ENCODE measurements at places on chromosomes 16 and 17. TPM values are rescaled to one million over a fixed set of nuclear protein-coding genes. Genes with fewer than 3 reads are reported as not detected.

- peaks cover 42% of the 10 kb centered on the region for H3K36me3 ChIP-seq
- H3K4me3 ChIP-seq: no peak overlapping the region
- no peak for DNase-seq
- no peak overlapping the region for H3K27ac ChIP-seq
- H3K27me3 ChIP-seq: no peaks in the 10 kb centered on the region
Observed at GRCh38 chr17:47815106-47815918, 6.3 kb downstream of the OSBPL7 start.

DNA sequence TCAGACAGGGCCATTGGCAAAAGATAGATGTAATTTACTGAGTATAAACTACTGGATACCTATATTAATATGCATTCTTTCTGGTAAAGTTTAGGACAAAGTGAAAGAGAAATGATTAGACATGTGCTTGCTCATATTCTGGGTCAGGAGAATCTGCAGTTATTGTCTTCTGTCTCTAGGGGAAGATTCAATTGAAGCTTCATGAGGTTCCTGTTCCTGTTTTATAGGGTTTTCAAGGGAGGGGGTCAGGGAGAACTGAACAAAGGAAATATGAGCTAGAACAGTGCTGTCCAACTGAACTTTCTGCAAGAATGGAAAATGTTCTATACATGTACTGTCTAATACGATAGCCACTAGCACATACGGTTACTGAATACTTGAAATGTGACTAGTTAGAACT lies 59.3 kb upstream of the CORO6 start:
- H3K4me3 ChIP-seq: no peak overlapping the region
- no peaks in the 10 kb centered on the region for H3K36me3 ChIP-seq
- DNase-seq: no peak
- H3K27me3 ChIP-seq: no peaks in the 10 kb centered on the region
- H3K4me1 ChIP-seq: no peaks in the 10 kb centered on the region

GRCh38 chr17:74870512-74870911 lies 2.3 kb downstream of the FDXR start:
- peaks cover 22% of the 10 kb centered on the region for H3K4me1 ChIP-seq
- H3K27me3 ChIP-seq: no peaks in the 10 kb centered on the region
- H3K4me3 ChIP-seq: no peak overlapping the region
- H3K36me3 ChIP-seq: peaks cover 23% of the 10 kb centered on the region
- H3K27ac ChIP-seq: no peak overlapping the region

- DNase-seq: peak; percentile 29
- H3K27me3 ChIP-seq: peaks cover 98% of the 10 kb centered on the region
- H3K36me3 ChIP-seq: peaks cover 5% of the 10 kb centered on the region
- H3K4me3 ChIP-seq: no peak overlapping the region
Observed at GRCh38 chr17:77734371-77735080, 224.0 kb upstream of the TNRC6C start.

DNA sequence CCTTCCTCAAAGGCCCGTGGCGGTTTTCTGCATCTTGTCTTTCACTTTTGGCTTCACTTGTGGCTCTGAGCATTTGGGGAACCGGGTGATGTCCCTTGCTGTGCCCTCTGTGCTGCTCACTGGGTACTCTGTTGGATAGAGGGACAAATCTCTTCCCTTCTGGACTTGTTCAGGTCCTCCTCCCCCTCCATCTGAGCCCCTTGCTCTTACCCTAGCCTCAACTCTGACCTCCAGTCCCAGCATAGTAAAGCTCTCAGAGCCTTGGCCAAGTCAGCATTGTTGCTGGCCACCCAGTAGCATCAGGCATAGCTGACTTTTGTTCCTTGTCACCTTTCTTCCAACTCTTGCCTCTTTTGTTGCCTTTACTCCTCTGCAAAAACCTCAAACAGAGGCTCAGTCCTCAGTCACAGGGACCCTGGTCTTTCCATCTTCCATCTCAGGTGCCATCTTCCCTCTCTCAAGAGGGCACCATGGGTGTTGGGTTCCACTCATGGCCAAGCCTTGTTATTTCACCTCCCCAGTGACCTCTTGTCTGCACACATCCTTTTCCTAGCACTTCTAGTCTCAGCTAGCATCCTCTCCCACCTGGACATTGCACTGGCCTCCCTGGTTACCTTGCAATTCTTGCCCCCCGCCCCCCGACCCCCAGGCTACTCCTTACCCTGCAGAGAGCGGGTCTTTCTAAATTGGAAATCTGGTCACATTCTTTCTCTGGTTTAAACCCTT lies 393 bp upstream of the PSMB10 start:
- peaks cover 85% of the 10 kb centered on the region for H3K36me3 ChIP-seq
- no peaks in the 10 kb centered on the region for H3K27me3 ChIP-seq
- peaks cover 26% of the 10 kb centered on the region for H3K4me1 ChIP-seq
- peak overlapping the region; percentile 92 for H3K27ac ChIP-seq

Gene TBC1D28
- total RNA-seq: not detected

DNA sequence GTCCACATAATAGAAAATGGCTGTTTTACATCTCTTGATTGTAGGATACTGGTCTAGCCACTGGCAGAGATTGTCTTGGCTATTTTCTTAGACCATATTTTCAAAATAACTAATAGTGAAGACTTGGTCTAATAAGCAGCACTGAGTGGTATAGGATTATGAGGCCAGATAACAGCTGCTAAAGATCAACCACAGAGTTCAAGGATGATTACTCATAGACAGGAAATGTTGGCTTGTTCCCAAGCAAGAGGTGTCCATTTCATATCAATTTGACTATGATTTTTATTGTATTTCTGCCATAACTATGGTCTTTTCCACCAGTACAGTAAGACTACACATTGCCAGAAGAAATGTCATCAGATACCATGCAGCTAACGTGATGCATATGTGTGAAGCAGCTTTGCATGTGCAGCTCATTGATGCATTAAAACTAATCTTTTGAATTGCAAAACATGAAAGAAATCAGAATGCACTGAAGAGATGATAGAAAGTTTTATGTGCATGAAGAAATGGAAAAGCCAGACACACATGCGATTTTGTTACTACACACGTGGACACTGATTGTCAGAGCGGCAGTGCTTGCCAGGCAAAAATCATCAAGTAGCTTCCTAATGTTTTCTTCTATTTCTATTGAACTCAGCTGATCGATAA lies 693.3 kb downstream of the CDH11 start:
- DNase-seq: no peak
- H3K4me3 ChIP-seq: no peak overlapping the region
- no peaks in the 10 kb centered on the region for H3K4me1 ChIP-seq
- no peak overlapping the region for H3K27ac ChIP-seq
- no peaks in the 10 kb centered on the region for H3K36me3 ChIP-seq

DNA sequence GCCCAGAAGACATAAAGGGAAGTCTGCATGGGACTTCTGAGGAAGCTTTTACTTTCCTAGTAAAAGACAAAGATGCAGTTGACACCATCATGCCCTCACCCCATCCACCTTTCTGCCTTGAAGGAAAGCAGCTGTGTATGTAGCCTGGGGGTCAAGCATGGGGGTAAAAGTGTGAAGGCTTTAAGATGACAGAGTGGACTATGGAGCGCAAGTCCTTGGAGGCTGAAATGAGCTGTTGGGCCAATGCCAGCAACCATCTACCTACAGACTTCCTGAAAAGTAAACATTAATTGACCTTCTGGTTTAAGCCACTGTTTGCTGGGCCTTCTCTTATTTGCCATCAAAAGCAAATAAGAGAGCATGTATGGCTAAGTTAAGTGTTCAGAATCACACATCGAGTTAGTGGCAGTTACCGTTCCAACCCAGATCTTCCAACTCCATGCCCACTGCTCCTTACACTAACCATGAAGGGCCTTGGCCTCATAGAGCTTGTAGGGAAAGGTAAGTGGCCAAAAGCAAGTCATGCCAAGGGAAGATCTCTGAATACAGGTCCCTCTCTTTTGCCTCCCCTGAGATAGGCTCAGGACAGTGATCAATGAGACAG lies 30.0 kb downstream of the SLC13A5 start:
- H3K27ac ChIP-seq: no peak overlapping the region
- no peak for DNase-seq
- no peak overlapping the region for H3K4me3 ChIP-seq
- H3K27me3 ChIP-seq: peaks cover 41% of the 10 kb centered on the region
- H3K4me1 ChIP-seq: peaks cover 13% of the 10 kb centered on the region

GRCh38 chr16:11367483-11367906 lies 22.2 kb downstream of the RMI2 start:
- peaks cover 9% of the 10 kb centered on the region for H3K4me1 ChIP-seq
- H3K4me3 ChIP-seq: no peak overlapping the region
- no peak for DNase-seq
- H3K36me3 ChIP-seq: no peaks in the 10 kb centered on the region
- H3K27me3 ChIP-seq: no peaks in the 10 kb centered on the region
- H3K27ac ChIP-seq: no peak overlapping the region

Gene TBC1D3B
- 73.5 TPM for total RNA-seq

Gene RAPGEFL1
- 86.3 TPM for total RNA-seq

Gene SLC6A4
- total RNA-seq: not detected

Gene SMTNL2
- total RNA-seq: not detected

- H3K27me3 ChIP-seq: no peaks in the 10 kb centered on the region
- no peaks in the 10 kb centered on the region for H3K36me3 ChIP-seq
- no peak overlapping the region for H3K4me3 ChIP-seq
- no peak overlapping the region for H3K27ac ChIP-seq
- H3K4me1 ChIP-seq: no peaks in the 10 kb centered on the region
Observed at GRCh38 chr17:31841850-31842194, 17.2 kb downstream of the COPRS start.

DNA sequence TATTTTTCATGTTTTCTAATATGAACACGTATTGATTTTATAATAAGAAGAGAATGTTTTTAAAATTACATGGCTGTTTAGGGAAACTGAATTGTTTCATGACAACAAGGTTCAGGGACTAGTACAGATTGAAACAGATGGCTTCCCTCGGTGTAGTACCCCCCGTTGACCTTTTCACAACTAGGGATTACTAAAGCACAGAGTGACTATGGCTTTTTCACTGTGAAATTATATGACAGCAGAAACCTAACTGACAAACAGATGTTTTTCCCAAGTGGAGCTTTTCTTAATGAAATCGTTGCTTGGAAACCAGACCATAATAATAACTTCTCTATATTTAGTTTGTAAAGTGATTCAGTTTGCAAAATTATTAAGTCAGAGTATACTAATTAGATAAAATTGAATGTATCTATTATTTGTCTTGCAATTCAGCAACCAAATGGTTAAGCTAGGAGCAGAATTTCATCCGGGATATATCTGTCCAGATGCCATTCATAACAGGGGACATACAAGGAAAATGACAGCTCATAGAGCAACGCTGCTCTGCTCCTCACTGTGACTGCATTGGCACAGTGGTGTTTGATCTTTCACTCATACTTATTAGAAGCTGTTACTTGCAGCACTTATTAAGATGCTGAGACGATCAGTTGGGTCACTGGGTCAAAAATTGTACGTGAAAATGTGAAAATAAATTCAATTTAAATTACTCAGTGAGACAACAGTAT lies 111.7 kb downstream of the TANGO6 start:
- H3K27ac ChIP-seq: no peak overlapping the region
- H3K4me1 ChIP-seq: peaks cover 8% of the 10 kb centered on the region
- no peak for DNase-seq
- no peaks in the 10 kb centered on the region for H3K36me3 ChIP-seq

DNA sequence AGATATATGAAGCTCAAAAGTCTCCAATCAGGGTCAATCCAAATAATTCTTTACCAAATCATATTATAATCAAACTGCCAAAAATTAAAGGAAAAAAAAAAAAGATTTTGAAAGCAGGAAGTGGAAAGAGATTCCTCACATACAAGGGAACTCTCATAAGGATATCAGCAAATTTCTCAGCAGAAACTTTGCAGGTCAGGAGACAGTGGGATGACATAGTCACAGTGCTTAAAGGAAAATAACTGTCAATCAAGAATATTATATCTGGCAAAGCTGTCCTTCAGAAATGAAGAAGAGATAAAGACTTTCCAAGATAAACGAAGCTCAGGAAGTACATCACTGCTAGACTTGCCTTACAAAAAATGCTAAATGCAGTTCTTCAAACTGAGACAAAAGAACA lies 40.0 kb upstream of the CDYL2 start:
- no peak for DNase-seq
- peaks cover 42% of the 10 kb centered on the region for H3K27me3 ChIP-seq
- H3K27ac ChIP-seq: no peak overlapping the region
- H3K4me3 ChIP-seq: no peak overlapping the region
- no peaks in the 10 kb centered on the region for H3K36me3 ChIP-seq

DNA sequence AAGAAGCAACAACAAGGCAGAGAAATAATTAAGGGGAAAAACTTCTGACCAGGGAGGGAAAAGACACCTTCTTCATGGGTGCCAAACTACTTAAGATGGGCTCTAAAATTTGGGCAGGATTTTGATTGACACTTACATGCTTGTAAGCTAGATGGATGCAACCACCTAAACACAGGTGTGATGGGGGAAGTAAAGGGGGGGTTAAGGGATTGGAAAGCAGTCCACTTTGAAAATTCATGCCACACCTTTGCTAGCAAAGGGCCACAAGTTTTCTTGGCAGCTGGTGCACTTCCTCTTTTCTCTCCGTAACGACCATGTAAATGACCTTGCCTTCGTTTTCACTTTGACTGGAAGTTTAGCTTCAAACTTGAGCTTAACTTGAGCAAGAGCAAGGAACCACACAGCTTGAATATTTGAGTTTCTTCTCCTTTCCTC lies 14.3 kb upstream of the PRKAR1A start:
- no peaks in the 10 kb centered on the region for H3K27me3 ChIP-seq
- no peaks in the 10 kb centered on the region for H3K4me1 ChIP-seq
- peaks cover 7% of the 10 kb centered on the region for H3K36me3 ChIP-seq
- no peak overlapping the region for H3K27ac ChIP-seq
- H3K4me3 ChIP-seq: no peak overlapping the region

Gene PDPR
- 30.3 TPM for total RNA-seq

DNA sequence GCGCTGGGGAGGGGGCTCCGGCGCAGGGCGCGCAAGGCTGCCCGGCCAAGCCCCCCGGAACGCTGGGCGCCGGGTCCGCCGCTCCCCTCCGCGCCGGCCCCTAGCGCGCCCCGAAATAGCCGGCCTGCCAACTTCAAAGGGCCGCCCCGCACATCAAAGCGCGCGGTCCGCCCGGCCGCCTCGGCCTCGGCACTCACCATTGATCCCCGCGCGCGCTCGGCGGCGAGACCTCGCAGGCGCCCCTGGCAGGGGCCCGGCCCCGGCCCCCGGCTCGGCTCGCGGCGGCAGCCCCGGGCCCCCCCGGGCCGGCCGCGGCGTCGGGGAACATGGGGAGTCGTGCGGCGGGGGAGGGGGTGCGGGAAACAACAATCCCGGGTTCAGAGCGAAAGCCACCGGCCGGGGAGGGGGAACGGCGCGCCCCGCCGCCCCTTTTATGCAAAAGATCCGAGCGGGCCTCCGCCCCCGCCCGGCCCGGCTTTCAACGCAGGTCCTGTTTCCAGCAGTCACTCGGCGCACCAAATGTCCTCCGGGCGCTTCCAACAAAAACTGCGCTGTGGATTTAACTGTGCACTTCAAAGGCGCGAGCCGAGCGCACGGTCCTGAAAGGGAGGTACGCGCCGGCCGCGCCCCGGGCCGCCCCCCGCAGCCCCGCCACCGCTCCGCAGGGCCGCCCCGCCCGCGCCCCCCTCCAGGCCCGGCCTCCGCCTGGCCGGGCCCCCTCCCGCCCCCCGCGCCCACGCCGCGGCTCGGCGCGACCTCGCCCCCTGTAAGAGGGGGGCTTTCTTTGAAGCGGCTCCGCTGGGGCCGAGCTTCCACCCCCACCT lies 608 bp downstream of the AXIN2 start:
- peaks cover 17% of the 10 kb centered on the region for H3K27me3 ChIP-seq
- peak overlapping the region; percentile 68 for H3K4me3 ChIP-seq
- peaks cover 10% of the 10 kb centered on the region for H3K4me1 ChIP-seq
- no peak overlapping the region for H3K27ac ChIP-seq
- peaks cover 15% of the 10 kb centered on the region for H3K36me3 ChIP-seq

GRCh38 chr16:68978303-68978954 lies 127.0 kb upstream of the HAS3 start:
- H3K27me3 ChIP-seq: no peaks in the 10 kb centered on the region
- H3K4me1 ChIP-seq: no peaks in the 10 kb centered on the region
- H3K36me3 ChIP-seq: no peaks in the 10 kb centered on the region
- DNase-seq: no peak
- no peak overlapping the region for H3K27ac ChIP-seq

Gene MYH11
- total RNA-seq: 0.05 TPM
